ENCODE measurements at places on chromosomes 16 and 17.

GRCh38 chr16:11603331-11603750 is 16.6 kb upstream of the LITAF start:
- no peak for DNase-seq

DNA sequence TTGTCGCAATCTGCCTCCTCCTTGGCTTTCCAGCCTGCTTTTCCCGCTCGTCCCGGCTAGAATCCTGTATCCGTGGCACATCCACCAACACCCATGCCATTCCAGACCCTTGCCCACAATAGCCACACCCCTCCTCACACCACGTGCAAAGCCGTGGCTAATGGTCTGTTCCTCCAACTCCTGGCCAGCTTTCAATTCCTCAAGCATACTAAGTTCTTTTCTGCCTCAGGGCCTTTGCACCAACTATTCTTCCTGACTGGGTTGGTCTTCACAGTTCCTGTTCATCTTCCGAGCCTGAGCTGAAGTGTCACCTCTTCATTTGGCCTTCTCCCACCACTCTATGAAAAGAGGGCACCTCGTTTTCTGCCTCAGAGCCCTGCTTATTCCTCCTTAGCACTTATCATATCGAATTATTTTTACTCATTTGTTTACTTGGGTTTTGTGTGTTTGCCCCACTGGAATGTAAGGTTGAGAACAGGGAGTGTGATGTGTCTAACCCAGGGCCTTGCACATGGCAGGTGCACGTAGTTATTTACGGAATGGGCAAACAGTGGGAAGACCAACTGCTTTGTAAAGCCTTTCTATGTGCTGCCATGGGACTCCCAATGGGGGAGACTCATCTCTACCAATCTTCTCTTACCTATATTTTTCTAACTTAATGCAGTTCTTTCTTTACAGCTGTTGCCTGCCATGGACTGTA is 69.0 kb downstream of the CDK5R1 start:
- DNase-seq = no peak

DNA sequence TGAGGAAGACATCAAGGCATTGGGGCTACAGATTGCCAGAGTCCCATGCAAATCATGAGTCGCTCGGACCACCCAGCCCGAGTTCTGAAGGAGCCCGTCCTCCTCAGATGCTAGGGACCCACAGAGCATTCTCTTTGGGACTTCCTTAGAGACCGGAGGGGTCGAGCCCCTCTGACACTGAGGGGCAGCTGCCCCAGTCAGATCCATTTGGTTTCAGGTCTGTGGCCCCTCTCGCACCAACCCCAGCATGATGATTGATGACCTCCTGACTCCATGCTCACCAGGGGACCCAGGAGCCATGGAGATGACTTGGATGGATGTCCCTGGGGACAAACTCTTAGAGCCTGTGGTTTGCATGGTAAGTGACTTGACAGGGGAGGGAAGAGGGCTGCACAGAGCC is 8.0 kb downstream of the PDF start:
- DNase-seq = no peak

GRCh38 chr17:80531400-80531799 is 13.2 kb upstream of the RPTOR start:
- DNase-seq = no peak

GRCh38 chr16:11326737-11327276 is 18.5 kb upstream of the RMI2 start:
- DNase-seq = no peak

DNA sequence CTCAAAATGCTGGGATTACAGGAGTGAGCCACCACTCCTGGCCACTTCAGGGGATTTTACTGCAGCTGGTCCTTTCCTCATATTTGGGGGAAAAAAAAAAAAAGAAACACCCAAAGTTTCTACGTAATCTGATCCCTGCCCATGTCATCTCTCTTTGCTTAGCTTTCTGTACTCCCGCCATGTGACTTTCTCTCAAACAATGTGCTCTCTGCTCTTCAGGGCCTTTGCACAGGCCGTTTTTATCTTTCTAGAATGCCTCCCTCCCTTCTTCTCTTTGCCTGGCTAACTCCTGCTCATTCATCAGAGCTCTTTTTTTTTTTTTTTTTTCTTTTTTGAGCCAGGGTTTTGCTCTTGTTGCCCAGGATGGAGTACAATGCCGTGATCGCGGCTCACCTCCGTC is 4.9 kb upstream of the HDAC5 start:
- no peak for DNase-seq

GRCh38 chr17:57955183-57955931 is at the start of gene CUEDC1:
TSS of gene CUEDC1 (minus strand) at chr17:57955412. CDS start at chr17:57885564, 69,848 bp downstream.
- peak; percentile 66 for DNase-seq

DNA sequence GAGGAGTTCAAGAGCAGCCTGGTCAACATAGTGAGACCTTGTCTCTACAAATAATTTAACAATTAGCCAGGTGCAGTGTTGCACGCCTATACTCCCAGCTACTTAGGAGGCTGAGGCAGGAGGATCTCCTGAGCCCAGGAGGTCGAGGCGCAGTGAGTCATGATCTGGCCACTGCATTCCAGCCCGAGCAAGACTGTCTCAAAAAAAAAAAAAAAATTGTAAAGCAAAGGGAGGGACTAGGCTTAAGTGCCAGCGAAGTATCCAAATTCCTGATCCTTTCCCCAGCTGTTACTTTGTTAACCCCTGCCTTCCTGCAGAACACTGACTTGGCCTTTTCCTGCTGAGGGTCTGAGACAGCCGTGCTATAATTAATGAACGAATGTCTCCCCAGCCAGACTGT is 2.7 kb downstream of the GDPD3 start:
- no peak for DNase-seq

- peak; percentile 57 for DNase-seq
Measured at GRCh38 chr16:9092282-9092977, 986 bp downstream of the HAPSTR1 start.

DNA sequence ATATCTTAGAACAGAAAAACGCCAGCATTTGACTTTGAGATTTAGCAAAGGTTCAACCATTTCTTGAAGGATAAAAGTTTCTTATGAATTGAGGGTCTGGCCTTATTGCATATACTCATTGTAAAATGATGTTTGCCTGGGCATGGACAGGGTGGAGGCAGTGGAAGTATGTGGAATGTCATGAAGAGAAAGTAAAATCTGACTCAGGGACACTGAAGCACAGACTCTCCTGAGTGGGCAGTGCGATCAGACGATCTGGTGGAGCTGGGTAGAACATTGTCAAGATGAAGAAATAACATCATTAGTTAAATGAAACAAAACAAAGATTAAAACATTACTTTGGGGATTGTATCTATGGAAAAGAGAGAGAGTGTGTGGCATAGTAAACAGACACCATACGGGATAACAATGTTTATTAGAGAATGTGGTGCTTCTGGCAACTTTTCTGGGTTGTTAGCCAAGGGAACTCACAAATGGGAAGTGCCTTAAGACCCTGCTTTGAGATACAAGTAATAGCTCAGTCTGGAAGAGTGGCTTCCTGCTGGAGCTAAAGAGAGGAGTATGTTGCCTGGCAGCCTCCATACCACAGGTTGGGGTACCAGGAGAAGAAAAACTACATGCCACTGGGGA is 4.4 kb downstream of the MAP3K3 start:
- no peak for DNase-seq

- no peak for DNase-seq
Measured at GRCh38 chr17:42804918-42805367, 6.3 kb downstream of the CNTD1 start.

DNA sequence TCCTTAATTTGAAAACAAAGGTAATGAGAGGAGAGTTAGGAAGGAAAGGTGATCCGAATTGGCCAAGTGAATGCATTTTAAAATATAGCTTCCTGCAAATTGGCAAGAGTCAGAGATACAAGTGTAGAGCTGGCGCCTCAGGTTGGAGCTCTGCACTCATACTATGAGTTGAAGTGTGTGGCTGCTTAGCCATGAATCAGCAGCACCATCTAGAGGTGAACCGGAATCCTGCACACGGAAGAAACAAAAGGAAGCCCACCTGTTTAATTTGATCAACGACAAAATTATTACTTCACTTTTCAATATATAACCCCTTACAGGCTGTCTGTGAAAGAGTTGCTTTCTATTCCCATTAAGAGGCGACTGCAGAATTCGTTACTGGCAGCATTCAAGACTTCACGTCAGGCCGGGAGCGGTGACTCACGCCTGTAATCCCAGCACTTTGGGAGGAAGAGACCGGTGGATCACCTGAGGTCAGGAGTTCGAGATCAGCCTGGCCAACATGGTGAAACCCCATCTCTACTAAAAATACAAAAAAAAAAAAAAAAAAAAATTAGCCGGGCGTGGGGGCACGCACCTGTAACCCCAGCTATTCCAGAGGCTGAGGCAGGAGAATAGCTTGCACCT is 1253.7 kb upstream of the CDH8 start:
- DNase-seq = no peak

DNA sequence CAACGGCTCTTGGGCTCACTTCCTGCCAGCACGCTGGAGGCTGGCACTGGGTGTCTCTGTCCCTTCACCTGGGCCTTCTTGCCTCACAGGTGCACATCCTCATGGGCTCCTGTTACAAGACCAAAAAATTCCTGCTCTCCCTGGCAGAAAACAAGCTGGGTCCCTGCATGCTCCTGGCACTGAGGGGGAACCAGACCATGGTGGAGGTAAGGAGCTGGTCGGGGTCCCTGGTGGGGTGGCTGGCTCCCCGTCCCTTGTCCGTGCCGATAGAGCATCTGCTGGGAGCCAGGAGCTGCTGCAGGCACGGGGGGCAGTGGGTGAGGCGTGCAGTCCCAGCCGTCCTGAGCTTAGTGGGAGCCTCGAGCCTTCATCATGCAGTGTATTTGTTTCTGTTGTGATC is 79.5 kb upstream of the PLCG2 start:
- DNase-seq = no peak

- peak; percentile 18 for DNase-seq
Measured at GRCh38 chr16:57617604-57618111, 10.8 kb upstream of the ADGRG1 start.

DNA sequence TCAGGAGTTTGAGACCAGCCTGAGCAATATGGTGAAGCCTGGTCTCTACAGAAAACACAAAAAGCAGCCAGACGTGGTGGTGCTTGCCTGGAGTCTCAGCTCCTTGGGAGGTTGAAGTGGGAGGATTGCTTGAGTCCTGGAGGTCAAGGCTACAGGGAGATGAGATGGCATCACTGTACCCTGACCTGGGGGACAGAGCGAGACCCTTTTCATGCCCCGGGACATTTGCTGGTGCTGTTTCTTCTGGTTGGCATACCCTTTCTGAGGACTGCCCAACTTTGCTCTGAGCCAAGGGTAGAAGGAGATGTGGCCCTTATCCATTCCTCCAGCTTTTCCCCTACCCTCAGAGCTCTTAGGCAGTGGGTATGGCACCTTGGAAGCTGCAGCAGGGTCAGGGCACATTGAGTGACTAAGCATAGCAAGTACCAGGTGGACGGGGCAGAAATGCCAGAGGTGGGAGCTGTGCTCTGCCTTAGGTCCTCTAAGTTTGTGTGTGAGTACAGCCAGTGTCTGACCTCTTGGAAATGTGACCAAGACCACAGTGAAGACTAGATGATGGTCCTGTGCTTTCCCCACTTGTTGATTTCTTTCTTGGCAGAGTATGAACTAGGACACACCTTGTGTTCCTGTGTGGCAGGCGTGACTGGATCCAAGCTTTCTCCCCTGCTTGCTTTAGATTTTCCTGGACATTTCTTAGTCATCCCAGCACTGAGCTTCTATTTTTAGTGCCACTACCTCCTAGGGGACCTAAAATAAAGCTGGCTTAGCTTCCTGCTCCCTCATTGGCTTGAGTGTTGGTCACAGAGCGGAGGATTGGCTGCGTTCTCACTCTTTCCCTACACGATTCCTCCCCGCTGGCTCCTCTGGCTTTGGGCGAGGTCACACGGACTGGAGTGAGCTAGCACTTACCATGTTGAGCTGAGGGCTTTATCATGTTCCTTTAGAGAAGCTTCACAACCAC is 9.9 kb upstream of the EDC4 start:
- DNase-seq = no peak

DNA sequence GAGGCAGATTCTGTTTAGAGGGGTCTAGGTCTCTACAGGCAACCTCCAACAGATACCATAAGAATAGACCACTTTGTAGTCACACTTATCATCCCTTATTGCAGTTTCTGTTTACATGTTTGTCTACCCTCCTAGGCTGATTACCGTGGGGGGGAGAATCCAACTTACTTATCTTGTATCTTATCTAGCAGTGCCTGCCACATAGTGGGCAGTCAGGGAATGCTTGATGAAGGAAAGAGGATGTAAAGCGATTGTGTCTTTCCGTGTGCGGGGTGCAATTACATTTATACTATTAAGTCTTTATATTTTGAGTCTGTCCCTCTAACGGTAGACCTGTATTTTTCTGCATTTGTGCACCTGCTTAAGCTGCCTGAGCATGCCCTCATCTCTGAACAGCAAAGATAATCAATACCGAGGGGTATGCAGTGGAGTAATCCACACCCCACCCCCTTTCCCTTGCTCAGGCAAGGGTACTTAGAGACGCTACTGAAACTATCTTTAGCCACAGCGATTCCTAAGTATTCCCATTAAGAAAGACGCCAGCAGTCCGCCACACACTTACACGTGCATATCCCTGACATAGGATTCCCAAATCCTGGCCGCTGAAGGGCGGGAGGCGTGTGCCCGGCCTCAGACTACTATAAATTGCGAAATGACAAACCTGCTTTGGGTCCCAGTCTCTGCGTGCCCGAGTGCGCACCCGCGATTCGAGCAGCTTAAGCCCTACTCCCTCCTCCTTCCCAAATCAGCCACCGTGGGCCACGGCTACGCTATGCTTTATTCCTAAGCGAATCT is 635 bp upstream of the AATF start:
- no peak for DNase-seq
